ENCODE measurements at places on chromosomes 6 and 20.

GRCh38 chr6:147447835-147448611 lies 60.5 kb upstream of the SAMD5 start:
- no peak for DNase-seq

GRCh38 chr6:13767121-13767808 lies 47.1 kb downstream of the MCUR1 start:
- no peak for DNase-seq

DNA sequence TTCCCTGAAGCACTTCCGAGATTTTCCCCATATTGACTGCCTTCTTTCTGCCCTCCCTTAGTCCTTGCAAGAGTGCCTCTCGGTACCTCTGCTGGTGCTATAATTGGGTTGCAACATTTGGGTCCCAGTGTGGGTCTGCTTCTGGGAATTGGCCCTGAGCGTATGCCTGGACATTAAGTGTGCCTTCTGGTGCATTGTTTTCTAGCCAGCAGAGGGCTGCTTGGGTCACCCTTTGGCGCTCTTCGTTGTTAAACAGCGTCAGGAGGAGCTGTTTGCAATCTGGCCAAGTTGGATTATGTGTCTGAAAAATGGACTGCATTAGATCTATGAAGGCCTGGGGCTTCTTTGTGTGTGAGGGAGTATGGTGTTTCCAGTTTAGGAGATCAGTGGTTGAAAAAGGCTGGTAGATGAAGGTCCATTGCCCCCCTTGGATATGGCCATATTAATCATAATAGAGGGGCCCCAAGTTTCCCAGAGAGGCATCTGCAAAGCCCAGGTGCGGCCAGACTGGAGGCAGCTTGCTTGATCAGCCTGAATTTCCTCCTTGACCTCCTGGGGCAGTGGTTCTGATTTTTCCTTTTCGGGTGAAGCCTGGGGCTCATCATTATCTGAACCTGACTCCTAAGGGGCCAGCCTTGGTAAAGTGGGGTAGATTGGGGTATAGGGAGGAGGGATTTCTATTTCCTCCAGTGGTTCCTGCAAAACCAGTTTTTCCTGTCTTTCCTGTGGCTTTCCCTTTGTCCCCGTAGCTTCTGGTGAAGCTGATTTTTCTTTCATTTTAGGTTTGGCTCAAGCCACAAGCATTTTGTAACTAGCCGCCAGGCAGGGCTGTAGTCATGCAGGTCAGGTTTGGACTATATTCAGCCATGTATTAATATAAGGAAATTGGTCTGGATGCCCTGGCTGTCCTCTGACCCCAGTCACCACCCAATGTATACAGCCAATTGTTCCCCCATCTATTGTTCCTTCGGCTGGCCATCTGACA lies 85.4 kb upstream of the GPR6 start:
- DNase-seq: no peak

DNA sequence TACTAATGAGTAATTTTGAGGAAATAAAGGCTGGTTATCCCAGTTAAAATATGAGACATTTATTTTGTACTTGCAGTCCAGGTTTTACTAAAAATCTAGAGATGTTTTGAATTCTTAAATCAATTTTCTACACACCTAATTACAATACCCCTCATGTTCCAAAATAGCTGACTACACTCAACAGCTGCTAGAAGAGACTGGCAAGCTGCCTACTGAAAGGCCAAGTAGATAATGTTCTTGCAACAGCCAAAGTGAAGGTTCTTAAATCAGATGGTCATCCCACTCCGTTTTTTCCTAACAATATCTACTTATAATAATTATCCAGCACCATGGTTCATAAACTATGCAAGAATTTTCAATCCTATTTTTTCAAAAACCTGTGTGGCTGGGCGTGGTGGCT lies 69.0 kb downstream of the DTNBP1 start:
- peak; percentile 13 for DNase-seq

DNA sequence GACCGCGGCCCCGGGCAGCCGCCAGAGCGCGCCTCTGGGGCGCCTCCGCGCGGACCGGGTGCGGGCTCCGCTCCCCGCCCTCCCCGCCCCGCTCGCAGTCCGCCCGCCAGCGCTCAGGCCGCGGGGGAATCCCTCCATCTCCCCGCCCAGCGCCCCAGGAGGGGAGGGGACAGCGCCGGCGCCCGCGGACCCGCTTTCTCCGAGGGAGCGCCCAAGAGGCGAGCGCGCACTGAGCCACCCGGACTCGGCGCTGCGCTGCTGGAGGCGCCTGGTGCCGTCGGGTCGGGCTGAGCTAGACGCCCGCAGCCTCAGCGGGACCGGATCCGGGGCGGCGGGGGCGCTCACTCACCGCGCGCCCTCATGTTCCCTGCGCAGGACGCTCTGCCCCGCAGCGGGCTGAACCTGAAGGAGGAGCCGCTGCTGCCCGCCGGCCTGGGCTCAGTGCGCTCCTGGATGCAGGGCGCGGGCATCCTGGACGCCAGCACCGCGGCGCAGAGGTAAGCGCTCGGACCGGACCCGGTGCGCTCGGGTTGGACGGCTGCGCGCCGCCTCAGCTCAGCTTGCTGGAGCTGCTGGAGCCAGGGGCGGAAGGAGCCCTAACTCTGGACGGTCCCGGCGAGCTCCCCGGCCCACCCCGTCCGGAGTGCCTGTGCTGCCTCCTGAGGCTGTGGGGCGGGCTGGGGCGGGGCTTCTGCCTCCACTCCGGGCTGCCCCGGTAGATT lies 867 bp downstream of the EBF4 start:
- no peak for DNase-seq

DNA sequence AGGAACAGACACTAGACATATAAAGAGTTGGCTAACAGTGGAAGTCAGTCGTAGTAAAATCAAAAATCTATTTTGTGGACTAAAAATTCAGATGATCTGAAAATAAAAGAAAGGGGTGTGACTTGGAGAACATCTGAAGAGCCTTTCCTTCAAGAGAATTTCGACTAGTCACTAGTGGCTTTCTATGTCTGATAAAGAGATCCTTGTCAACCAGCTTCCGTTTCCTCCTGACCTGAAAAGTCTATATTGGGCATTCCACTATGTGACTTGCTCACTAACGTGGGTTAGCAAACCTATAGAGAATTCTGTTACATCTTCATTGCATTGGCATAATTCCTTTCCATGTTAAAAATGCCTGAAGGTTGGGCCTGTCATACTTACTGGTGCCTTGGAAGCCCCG lies 25.9 kb downstream of the TRAF3IP2 start:
- no peak for DNase-seq

GRCh38 chr6:2684103-2684749 lies 66.5 kb downstream of the MYLK4 start:
- DNase-seq: no peak

- no peak for DNase-seq
Observed at GRCh38 chr6:98838032-98838431, 3.7 kb downstream of the POU3F2 start.

DNA sequence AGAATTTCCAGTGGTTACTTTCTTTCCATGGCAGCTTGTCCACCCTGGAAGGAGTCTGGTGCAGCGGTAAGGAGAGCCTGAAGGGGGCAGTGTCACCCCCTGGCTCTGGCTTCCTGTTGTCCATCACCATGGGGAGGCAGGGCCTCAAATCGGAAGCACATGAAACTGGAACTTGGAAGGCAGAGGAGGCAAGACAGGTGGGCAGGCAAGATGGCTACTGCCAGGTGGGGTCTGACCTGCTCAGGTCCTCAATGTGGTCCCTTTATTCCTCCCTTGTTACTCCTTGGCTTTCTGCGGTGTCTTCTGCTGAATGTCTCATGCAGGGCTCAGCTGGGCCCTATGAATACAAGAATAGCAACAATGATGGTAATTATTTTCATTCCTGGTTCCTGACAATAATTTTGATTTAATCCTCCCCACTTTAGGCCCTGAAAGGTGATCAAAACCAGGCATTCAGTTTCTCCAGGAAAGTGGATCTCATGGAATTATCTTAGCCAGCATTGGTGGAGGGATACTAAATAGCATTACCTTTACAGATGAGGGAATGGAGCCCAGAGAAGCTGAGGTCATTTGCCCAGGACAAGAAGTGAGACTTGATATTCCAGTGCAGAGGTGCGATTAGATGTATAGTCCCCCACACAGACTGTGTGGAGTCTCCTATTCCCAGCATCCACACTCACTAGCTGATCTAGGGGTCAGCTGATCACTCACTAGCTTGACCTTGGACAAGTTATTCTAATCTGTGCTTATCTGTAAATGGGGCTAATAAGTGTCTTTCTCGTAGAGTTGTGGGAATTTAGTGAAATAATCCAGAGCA lies 17.6 kb upstream of the SNAI1 start:
- peak; percentile 11 for DNase-seq

GRCh38 chr6:154649721-154650120 lies 83.5 kb upstream of the SCAF8 start:
- DNase-seq: no peak

- DNase-seq: no peak
Observed at GRCh38 chr6:146028252-146028795, 538 bp upstream of the GRM1 start.

GRCh38 chr20:57175397-57176010 lies 90.9 kb downstream of the BMP7 start:
- no peak for DNase-seq

- no peak for DNase-seq
Observed at GRCh38 chr6:147547369-147547902, 38.9 kb downstream of the SAMD5 start.

GRCh38 chr6:27468334-27468733 lies 4.6 kb downstream of the ZNF184 start:
- no peak for DNase-seq

DNA sequence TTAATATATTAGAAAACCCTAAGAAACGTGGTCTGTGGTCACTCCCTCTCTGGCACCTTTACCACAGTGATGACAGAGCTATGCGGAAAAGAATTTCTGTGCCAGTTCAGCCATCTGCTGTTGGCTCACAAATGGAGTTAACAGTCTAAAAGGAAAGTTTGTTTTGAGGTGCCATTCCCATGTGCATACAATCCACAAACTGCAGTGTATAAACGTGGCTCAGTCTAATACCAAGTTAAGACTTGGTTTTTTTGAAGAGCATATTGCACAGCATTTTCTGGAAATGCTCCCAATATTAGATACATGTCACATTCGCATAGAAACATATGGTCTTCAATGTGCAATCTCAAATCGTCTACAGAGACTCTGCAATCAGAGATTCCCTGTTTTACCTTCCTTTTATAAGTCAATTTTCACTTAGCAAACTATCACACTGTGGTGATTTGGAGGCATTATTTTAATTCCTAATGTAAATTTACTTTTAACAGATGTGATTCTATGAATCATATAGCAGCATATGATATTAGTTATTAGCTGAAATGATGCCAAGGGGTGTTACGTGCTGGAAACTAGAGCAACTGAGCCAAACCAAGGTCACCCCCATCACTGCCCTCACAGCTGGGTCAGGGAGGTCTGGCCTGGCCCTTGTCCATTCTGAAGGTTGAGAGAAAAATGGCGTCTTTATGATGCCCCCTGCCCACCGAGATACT lies 383.5 kb downstream of the PRKN start:
- DNase-seq: peak; percentile 6

DNA sequence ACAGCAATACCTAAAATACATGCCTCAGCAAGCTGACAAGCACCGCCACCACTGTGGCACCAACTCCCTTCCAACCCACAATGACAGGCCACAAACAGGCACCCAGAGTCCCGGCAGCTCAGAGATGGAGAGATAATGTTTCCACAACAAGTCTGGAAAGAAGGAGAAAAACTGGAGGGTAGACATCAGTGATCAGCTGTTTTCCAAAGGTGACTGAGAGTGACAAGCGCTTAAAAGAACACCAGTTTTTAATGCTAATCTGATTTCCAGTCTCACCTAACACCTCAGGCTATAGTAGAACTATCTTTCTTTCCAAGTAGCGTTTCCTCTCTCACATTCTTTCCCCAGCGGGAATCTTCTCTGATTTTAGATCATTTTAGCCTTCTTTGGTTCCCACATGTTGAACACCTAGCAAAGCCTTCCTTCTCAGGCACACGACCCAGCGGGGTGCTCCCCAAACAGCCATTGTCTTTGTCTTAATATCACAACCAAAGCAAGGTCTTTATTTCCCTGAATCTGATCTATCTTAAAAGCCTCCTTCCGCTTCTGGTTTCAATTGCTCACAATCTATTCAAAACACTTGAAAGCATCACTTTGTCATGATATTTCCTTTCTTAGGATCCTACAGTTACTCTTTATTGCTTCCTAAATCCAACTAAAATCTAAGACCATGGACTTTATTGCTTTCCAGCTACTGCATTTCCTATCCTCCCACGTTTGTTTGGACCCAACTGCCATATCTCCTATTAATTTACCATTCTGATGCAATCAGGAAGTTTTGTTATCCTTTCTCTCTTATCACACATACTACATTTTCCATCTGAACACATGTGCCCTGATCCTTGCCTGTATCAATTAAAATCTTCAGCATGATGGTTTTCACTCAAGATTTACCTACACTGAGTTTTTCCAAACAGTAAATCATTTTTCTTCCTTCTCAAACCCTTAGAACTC lies 282.7 kb downstream of the ADGB start:
- no peak for DNase-seq

- no peak for DNase-seq
Observed at GRCh38 chr6:134739299-134740026, 210.4 kb downstream of the ALDH8A1 start.

GRCh38 chr6:149078211-149078782 lies 239.2 kb upstream of the TAB2 start:
- no peak for DNase-seq

DNA sequence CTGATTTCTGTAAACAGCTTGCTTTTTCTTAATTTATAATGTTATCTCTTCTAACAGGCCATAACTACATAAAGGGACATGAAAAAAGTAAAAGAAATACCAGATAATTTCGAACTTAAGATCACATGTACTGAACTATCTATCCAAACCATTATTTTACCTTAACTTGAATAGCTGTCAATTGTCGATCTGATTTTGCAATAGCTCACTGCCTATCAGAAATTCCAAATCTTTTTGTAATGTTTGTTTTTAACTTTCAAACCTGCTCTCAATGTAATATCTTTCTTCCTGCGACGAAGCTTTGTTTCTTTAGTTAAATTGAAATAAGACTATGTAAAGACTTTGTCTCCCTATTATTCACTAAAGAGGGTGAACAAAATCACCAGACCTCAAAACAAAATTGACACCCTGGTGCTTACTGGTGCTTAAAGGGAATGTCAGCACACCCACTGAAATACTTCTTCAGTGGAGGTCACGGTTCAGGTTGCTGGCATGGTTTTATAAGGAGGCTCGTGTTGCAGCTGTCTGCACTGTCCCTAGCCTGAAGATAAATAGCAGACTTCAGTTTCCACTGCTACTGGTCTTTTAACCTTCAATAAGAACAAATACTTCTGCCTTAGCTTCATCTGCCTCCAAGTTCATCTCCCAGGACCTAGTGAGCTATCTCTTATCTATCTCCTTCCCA lies 117.5 kb upstream of the QKI start:
- DNase-seq: no peak

GRCh38 chr6:97864366-97864765 lies 581.4 kb upstream of the MMS22L start:
- DNase-seq: no peak

GRCh38 chr6:136956590-136957544 lies 34.8 kb downstream of the SLC35D3 start:
- DNase-seq: no peak

- no peak for DNase-seq
Observed at GRCh38 chr6:130216620-130217019, 6.1 kb downstream of the SAMD3 start.

- DNase-seq: no peak
Observed at GRCh38 chr20:49400410-49400809, 82.1 kb downstream of the KCNB1 start.

Measured in NCI-H446 (cell line).